ENCODE measurements at places on chromosomes 7 and 10.

- no peak for DNase-seq
These were observed 130.0 kb downstream of the AUTS2 start for GRCh38 chr7:69728304-69728703.

GRCh38 chr7:44225566-44226395 lies 25.0 kb downstream of the YKT6 start:
- DNase-seq = no peak

DNA sequence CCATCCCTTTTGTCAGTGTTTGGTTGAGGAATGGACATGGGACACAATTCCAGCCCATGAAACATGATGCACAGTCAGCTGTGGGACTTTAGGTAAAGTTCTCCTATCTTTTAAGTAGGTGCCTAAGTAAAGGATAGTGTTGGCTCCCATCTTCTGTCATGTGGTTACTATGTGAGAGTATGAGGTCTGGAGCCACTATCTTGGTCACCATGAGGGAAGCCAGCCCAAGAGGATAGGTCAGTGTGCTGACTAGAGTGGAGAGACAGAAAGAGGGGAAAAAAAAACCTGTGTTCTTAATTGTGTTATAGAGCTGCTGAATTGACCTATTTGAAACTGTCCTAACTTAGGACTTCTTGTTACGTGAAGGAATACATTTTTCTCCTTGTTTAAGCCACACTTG lies 89.7 kb upstream of the NAMPT start:
- no peak for DNase-seq

- DNase-seq = no peak
These were observed 246.9 kb upstream of the NEBL start for GRCh38 chr10:21144047-21144446.

DNA sequence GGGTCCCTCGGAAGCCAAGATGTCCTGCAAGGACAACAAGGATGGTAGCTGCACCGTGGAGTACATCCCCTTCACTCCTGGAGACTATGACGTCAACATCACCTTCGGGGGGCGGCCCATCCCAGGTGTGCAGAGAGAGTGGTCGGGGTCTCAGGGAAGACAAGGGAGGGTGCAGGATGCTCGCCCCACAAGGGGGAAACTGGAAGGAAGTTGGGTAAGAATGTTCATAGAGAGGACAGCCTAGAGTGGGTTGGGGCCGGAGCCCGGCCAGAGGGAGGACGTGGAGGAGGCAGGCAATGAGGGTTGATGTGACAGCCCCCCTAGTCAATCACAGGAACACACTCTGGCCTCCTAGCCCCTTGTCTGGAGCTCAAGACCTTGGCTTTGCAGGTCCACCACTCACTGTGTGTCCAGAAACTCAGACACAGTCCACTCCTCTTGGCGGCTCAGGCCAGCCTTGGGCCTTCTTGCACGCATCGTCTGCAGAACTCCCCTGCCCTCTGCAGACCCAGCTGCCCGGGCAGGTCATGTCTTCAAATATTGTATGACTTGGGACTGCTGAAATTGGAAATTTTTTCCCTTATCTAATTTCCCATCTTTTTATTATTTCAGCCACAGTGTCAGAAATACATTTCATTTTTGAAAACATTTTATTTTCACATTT lies 15.7 kb upstream of the ATP6V1F start:
- DNase-seq = no peak

DNA sequence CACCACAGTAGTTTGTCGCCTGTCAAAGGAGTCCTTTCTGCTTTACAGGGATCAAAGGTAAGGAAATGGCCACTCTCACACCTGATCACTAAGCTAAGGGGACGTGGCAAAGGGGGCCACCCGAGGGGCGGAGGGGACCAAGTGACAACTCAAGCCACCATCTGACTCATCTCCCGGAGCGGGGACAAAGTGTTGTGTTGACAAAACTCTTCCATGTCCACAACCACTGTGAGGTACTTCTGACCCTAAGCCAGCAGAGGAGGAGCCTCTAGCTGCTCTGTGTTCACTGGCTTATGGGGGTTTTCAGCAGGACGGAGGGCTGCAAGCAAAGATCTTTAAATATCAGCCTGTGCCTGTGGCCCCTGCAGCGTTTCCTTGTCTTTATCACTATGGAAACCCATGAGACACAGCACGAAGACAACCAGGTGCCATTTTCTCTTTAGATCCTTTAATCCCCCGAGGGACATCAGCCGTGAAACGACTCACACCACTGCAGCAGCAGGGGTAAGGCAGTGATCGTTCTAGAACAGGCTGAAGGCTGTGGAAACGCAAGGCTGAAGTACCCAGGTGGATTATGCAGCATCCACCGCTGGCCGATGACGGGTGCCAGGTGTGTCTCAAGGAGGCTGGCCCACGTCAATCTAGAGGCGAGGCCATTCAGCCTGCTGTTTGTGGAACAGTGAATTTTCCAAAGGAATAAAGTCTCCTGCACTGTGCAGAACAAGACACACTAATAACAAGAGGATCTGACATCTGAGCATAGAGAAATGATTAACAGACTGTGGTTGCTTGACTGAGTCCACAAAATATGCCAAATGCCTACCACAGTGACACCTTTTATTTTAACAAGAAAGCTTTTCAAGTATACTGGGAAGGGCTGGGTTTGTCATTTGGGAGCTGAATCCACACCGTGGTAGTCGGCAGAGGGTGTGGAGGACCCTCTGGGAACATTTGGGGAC lies 26.6 kb upstream of the DDC start:
- DNase-seq = no peak

GRCh38 chr7:112162784-112163506 lies 43.3 kb downstream of the DOCK4 start:
- no peak for DNase-seq

DNA sequence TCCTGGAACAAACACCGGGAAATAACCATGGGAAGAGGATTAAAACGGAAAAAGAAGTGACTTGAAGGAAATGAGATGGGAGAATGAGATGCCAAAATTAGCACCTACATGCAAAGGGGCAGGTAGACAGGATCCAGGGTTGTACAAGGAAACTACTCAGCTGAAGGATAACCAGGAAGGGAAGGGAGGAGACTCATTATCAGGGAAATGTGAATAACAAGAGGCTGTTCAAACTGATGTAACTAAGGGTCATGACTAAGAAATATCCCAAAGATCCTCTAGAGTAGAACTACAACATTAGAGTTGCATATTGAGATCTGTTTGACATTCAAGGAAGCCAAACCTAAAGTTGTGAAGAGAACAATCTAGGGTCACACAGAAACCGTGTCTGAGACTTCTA lies 166.2 kb upstream of the SP8 start:
- no peak for DNase-seq

DNA sequence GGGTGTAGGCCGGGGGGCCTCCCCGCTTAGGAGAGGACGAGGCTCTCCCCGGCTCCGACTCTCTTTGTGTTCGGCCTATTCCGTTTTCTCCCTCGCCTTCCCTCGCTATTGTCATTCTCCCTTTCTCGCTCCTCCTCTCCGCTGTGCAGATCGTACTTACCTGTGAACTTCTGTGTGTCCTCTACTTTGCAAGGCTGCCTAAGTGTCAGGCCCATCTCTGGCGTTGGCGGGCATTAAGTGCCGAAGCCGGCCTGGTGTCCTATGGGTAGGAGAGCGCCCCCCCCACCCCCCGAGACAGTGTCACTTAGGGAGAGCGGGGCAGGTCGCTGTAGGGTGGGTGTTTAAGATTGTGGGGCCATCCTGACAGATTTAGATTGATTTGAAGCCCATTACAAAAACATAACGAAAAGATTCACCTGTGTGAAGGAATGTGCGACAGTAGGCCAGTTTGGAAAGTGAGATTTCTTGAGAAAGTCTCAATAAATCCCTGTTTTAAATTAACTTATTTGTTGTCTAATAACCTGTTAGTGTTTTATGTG lies 579 bp downstream of the RBM33 start:
- DNase-seq = peak; percentile 14

DNA sequence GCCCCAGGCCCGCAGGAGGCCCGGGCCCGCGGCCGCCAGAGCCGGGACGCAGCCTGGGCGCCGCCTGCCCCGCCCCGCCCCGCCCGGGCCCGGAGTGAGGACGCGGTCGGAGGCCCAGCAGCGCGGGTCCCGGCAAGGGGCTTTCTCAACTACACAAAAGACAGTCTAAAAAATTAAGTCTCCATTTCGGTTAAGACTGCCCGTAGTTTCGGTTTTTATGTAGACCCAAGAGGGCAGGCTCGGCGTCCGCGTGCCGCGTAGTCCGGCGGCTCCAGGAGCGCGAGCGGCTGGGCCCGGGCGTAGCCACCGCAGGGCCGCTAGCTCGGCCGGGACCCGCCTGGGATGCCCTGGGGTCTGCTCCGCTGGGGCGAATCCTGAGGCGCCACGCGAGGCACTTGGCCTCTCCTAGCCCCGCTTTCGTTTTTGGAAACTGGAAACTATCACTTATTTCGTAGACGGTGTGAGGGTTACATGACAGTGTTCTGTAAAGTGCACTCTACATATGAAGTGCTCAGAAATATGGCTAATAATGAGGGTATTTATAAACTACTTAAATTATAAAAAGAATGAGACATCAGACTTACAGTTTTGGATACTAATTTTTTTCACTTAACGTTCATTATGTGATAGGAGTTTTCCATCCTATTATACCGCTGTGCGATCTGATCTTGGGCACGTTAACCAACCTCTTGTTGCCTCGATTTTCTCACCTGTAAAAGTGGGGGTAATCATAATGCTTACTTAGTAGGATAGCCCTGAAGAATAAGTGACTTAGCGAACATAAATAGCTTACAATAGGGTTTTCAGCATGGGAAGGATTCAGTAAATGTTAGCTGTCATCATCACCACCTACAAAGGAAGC lies 573 bp downstream of the BLVRA start:
- DNase-seq = peak; percentile 8

DNA sequence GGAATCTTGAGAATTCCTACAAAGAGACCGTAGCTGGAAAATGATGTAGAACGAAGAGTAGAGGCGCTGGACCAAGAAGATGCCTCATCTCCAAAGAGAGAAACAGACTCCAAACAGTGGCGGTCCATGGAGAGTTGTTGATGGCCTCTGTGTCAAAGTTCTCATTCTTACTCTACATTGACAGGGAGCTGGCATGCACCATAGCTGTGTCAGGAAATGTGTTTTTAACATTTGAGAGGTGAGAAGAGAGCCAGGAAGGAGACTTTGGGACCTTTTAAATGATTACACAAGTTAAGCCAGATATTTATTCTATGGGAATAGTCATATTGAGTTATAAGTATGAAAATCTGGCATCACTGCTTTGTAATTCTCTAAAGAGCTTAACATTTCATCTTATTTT lies 61.5 kb upstream of the FERD3L start:
- DNase-seq = no peak

DNA sequence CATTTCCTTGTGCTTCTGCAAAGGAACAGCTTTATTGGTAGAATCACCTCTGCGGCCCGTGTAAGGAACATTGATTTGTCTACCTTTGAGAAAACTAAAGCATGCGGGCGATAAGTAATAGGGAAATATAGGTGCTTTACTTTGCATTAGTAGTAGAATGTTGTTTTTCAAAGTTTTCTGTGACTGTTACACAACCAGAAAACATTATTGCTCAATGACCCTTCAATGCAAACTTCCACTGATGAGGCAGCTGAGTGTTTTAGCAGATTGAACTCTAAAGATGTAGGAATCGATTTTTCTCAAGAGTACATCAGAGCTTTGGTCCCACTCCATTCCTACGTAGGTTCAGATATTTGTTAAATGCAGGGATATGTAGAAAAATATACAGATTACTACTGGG lies 427.8 kb downstream of the DNAJB9 start:
- no peak for DNase-seq

- DNase-seq = no peak
These were observed 8.4 kb downstream of the LAMB1 start for GRCh38 chr7:107994421-107995030.

DNA sequence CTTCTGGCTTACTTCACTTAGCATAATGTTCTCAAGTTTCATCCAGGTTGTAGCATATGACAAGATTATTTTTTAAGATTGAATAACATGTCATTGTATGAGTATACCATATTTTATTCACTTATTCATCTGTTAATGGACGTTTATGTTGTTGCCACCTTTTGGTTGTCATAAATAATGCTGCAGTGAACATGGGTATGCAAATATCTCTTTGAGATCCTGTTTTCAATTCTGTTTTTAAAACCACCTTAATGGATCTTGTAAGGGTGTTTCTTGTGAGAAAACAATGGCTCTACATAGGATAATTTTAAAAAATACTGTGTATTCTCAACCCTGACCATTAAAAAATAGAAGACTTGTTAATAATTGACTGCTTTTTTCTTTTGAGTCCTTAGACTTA lies 290.7 kb upstream of the TMEM229A start:
- DNase-seq = no peak

DNA sequence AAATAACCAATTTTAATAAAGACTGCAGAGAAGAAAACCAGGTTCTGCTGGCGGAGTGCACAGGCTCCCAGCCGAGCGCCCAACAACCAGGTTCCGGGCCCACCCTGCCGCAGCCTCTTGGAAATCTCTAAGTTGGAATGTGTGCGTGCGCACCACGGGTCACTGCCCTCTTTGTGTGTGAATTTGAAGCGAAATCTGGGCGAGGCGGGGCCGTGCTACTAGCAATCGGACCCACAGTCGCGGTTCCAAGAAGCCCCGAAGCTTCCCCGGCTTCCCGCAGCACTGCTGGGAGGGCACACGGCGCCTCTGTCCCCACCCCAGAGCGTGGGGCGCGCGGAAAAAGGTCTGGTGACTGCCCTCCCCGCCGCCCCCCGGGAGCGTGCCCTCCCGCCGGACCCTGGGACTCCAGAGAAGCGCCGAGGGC lies 666 bp upstream of the MAP3K8 start:
- DNase-seq = no peak

- no peak for DNase-seq
These were observed 137.5 kb upstream of the RHEB start for GRCh38 chr7:151657173-151657572.

DNA sequence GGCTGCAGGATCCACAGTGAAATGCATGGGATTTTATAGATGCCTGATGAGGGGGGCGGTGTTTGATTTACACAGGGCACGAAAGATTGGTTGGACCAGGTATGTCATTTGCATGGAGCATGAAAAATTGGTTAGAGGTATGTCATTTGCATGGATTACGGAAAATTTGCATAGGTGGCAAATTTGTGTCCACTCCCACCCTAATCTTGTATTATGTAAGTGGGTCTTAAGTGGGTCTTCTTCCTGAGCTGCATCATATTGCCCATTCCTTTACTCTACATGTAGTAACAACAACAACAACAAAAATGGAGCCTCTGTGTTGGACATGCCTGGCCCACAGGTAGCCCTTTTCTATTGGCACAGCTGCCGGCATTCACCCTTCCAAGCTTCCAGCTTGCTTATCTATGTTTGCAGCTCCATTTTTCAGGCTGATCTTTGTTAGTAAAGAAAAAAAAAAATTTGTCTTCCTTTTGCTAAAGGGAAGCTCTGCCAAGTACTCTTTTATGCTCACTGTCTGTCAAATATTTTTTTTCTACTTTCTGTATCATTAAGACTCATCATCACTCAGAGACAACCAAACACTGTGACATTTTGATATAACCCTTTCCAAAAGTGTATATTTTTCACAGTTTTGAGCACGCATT lies 10.3 kb upstream of the ZNF273 start:
- no peak for DNase-seq

- no peak for DNase-seq
These were observed 65.4 kb downstream of the UBE3C start for GRCh38 chr7:157204134-157204533.

Data from stimulated activated CD8-positive, alpha-beta memory T cell treated with anti-CD3 and anti-CD28 coated beads, Interleukin-4, amount 100 ng/mL, for 4 hours (primary cell).